ENCODE measurements at places on chromosomes 11 and 22.

DNA sequence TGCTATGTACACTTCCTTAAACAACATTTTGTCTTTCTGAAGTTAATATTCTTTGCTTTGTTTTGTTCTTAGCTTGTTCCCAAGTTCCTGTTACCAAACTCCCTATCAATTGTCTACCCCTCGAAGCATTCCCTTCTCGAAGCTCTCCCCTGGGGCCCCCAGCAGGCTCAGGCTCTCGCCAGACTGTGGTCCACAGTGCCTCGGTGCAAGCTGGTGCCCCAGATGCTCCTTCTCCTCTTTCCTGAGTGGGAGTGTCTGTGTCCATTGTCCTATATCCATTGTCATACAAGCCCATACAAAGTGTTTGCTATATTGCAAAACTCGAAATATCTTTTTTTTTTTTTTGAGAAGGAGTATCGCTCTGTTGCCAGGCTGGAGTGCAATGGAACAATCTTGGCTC lies 51.7 kb upstream of the RTL6 start:
- DNase-seq: no peak

GRCh38 chr11:15473954-15474837 lies 359.5 kb downstream of the INSC start:
- DNase-seq: no peak

GRCh38 chr22:42958937-42959336 lies 56.0 kb downstream of the PACSIN2 start:
- DNase-seq: no peak

DNA sequence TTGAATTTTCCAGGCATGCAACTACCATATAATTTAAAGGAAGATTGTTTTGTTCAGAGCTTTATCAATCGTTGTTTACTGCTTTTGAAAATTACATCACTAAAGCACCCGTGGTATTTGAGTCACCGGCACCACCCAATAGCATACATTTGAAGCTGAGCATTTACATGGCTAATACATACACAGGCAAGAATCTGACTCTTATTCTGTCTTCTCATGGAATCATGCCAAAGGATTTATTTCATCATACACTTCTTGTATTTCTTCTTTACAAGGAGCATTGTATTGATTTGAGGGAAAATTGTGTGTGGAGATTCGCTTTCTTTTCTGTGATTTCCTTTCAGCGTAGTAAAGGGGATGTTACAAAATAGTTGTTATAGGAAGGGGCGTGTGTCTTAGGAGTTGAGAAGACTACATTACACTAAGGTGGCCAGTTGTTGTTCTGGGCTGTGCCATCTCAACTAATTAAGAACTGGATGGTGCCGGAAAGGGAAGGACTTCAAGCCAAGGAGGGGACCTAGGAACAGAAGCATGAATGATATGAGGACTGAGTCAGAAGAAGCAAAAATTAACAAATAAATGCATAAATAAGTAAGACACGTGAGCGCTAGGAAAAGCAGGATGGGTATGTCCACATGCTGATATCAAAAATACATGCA lies 12.9 kb upstream of the CD3E start:
- DNase-seq: no peak

- DNase-seq: no peak
Observed at GRCh38 chr22:45790401-45790800, 118.8 kb downstream of the ATXN10 start.

DNA sequence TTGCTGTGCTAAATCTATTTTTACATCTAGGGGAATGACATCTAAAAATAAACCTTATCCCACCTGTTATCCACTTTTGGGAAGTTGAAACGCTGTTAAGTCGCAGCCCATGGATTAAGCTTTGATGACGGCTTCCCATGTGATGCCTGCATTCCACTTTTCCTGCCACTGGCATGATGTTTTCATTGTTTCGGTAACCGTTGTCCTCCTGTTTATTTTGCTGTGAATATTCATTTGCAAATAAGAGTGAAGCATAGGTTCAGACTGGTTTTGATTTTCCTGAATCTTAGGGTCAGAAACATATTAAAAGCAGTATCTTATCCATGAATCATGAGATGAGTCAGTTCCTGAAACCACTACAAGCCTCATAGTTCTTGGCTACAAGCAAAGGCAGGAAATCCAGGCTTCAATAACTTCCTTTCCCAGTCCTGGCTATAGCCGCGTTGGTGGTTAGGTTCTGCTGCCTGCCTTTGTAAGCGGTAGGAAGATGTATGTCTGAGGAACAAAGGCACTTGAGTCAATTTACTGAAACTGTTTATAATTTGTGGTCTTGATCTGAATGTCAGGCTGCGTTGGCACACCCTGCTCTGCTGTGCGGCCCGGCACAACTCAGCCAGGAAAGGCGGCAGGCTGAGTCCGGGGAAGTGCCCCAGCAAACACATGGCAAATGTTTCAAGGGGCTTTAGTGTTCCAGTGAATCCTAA lies 19.4 kb downstream of the TEAD1 start:
- no peak for DNase-seq

DNA sequence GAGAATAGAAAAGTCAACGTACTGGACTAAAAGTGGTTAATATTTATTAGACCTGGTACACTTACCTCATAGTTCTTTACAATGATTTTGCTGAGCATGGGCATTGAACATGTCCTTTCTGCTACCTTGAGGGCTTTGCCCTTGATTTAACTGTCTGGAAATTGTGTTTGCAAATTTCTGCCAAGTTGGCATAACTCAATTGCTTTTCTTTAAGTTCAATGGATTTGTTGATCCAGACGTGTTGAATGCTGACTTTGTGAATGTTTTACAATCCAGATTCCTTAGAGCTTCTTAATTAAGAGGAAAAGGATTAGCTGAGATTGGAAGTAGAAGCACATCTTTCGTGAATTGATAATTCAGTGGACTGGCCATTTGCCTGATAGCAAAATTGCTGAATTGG lies 7.2 kb upstream of the OR4X2 start:
- DNase-seq: no peak

DNA sequence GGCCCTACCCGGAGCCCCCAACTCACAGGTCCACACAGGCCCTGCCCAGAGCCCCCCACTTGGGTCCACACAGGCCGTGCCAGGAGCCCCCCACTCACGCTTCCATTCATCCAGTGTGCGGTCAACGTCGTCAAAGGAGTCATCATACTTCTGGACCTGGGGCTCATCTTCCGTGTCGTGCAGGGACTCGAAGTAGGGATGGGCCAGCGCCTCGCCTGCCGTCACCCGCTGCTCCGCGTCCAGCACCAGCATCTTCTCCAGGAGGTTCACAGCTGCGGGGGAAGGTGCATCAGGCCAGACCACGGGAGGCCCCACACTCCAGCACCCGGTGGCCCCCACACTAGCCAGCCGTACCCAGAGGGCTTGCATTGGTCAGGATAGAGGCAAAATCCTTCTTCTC lies 4.0 kb upstream of the HDAC10 start:
- DNase-seq: no peak

DNA sequence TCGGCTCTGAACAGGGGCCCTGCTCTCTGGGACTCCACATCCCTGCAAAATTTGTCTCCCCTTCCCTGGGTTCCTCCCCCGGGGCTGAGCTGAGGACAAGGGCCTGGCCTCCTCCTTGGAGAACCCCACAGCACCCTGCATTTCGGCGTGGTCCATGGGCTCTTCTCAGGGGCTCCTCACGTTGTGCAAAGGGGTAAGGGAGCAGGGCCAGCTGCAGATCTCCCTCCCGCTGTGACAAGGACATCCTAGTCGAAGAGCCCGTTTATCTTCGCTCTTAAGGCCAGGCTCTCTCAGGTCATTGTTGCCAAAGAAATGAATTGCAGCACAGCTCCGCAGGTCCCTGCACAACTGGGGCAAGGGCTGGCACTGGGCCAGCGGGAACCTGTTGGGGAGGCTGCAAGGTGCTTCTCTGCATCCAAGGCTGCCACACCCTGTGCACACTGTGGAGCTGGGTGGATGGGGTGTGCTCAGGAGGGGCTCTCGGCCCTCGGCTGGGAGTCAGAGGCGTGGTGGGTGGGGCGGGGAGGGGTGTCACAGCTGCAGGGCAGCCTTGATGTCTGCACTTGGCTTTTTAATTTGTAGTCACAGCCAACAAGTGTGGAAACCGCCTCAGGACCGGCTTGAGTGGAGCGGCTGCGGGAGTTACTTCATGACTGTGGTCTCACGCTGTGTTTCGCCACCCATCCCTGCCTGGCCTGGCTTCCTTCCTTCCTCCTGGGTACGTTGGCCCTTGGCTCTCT lies 26.6 kb upstream of the SEPTIN5 start:
- DNase-seq: no peak

DNA sequence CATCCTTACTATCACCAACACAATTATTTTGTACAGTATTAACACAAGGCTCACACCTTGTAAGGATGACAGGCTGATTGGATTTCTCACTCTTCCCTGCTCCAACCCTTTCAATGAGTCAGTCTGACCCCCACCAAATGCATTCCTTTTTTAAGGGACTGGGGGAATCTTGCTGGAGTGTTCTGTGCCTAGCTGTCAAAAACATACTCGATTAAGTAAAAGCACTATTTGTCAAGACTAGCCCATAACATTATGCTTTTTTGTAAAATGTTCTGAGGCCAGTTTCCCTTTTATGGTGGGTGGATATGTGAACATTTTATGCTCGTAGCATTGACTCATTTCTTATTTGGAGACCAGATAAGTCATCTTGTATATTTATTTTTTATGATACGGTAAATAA lies 87.2 kb downstream of the PDHX start:
- no peak for DNase-seq

DNA sequence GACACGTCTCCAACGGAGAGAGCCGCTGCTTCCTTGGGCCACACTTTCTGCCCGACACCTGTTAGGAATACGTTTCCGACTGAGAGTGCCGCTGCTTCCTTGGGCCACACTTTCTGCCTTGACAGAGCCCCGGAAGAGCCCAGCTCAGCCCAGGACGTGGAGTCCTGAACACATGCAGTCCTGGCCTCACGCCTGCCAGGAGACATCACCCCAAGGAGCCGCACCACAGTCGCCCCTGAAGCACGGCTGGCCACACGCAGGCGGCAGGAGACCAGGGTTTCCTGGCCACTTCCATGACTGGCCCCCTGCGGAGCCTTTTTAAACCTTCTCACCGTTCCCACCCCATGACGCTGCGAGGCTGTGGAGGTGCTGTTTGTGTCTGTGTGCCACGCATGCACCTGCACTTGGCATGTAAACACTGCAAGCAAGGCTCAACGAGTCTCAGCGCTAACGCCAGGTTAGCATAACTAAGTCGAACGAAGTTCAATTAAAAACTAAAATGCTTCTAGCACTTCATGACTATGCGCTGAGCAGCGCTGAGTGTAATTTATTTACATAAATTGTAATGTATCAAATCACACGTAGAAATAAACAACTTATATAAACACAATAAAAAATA lies 8.8 kb downstream of the TOLLIP start:
- DNase-seq: peak; percentile 25

- no peak for DNase-seq
Observed at GRCh38 chr22:27212102-27212501, 554.7 kb downstream of the MIAT start.

DNA sequence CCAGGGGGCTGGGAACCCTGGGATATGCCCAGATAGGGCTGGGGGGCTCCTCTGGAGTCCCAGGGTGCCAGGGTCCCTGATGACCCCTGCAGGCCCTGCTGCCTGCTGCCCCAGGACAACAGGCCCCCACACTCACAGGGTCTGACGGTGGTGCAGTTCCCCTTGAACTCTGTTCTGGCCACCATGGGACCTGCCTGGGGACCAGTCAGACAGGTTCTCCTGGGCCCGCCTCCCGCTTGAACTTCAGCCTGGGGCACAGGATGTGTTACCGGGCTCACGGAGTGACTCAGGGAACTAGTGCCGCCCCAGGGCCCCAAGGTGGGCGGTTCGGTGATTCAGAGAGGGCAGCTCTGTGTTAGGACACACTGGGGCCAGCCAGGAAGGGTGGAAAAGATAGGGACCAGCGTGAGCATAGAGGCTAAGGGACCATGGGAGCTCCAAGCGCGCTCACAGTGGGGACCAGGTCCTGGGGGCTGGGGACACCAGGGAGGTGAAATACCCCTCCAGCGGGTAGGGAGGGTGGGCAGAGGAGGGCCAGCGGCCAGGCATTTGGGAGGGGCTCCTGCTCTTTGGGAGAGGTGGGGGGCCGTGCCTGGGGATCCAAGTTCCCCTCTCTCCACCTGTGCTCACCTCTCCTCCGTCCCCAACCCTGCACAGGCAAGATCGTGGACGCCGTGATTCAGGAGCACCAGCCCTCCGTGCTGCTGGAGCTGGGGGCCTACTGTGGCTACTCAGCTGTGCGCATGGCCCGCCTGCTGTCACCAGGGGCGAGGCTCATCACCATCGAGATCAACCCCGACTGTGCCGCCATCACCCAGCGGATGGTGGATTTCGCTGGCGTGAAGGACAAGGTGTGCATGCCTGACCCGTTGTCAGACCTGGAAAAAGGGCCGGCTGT lies 21.5 kb upstream of the TXNRD2 start:
- DNase-seq: no peak

DNA sequence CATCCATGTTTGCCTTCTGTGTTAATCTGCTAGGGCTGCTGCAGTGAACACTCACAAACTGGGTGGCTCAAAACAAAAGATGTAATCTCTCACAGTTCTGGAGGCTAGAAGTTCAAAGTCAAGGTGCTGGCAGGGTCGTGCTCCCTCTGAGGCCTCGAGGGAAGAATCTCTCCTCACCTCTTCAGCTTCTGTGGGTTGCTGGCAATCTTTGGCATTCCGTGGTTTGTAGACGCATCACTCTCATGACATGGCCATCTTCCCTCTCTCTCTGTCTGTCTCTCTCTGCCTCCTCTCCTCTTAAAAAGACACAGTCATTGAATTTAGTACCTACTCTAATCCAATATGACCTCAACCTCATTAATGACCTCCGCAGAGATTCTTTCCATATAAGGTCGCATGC lies 78.8 kb downstream of the TSPAN18 start:
- no peak for DNase-seq

DNA sequence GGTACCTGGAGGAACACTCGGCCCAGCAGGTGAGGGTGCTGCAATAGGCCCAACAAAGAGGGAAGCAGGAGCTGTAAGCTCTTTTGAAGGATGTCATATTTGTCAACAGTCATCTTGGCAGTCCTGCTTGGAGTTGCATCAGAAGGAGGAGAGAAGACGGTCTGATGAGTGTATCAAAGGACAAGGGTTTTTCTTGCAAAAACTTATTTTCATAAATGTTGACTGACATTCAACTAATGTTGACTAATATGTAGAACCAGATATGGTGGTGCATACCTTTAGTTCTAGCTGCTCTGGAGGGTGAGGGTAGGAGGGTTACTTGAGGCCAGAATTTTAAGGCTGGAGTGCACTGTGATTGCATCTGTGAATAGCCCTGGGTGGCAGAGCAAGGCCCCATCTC lies 72.3 kb downstream of the CABIN1 start:
- DNase-seq: no peak

GRCh38 chr11:57422669-57423068 lies 4.3 kb downstream of the SLC43A3 start:
- DNase-seq: no peak

- DNase-seq: no peak
Observed at GRCh38 chr11:62984451-62984991, at the start of gene SLC22A6. Gene SLC22A6 (minus strand): TSS chr11:62984967. CDS start chr11:62984690, 277 bp downstream.

Data from dorsolateral prefrontal cortex (tissue), 122 donors.